ENCODE measurements at places on chromosomes 1 and 21.

DNA sequence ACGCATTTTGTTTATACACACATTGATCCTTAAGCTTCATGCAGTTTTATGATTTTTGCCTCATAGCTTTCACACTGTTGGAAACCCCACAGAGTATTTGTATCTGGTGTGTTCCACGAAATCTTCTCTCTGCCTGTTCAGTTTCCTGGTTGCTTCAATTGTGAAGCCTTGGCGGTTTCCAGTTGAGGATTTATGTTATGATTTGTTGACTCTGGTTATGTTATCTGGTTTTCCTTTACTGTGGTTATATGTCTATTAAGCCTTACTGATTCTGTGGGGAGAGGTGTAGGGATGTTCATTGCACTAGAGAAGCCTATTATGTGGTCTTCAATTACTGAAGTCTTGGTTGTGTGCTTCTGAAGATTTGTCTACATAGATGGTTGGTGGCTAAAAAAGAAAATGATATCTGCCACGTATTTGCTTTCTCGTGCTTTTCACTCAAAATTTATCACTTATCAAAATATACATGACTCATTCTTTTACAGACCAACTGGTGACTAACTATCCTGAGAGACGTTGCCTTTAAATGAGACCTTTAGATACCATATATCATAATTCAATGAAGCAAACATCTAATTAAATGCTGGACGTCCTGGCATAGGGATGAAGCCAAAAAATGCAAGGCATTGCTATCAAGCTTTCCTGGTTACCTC is 488.0 kb upstream of the B3GALT2 start:
- no peak for DNase-seq

DNA sequence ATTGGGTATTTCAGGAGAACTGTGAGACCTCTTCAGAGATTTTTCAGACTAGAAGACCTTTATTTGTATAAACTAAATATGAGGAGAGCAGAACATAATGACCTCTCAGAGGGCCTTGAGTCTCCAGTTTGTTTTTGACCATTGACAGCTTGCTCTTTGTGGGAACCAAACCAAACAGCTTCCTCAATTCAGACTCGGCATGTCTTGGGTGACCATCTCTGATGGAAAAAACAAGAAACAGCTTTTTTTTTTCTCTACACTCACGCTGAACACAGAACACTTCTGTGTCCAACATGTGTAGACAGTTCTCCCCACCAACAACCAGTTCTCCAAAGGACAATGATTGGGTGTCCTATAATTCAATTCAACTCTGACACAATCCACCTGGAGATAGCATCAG is 11.5 kb downstream of the ATP1A4 start:
- DNase-seq: no peak

DNA sequence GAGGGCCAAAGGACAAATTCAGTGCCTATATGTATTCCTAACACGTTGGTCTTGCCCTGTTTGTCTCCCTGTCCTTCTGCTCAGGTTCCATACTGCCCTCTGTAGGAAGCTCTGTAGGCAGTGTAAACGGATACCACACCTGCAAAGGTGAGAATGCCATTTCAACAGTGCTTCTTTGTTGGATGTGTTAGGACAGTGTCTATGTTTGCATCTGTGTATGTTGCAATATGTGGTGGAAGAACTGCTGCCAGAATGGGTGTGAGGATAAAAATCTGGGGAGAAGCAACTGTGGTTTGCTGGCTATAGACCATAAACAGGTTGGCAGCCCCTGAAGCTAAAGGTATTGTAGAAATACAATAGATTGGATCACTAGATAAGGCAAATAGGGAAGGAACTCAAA is 113.1 kb upstream of the BMP8A start:
- no peak for DNase-seq

- DNase-seq: no peak
These were observed 38.5 kb upstream of the PGBD5 start for GRCh38 chr1:230464671-230465070.

DNA sequence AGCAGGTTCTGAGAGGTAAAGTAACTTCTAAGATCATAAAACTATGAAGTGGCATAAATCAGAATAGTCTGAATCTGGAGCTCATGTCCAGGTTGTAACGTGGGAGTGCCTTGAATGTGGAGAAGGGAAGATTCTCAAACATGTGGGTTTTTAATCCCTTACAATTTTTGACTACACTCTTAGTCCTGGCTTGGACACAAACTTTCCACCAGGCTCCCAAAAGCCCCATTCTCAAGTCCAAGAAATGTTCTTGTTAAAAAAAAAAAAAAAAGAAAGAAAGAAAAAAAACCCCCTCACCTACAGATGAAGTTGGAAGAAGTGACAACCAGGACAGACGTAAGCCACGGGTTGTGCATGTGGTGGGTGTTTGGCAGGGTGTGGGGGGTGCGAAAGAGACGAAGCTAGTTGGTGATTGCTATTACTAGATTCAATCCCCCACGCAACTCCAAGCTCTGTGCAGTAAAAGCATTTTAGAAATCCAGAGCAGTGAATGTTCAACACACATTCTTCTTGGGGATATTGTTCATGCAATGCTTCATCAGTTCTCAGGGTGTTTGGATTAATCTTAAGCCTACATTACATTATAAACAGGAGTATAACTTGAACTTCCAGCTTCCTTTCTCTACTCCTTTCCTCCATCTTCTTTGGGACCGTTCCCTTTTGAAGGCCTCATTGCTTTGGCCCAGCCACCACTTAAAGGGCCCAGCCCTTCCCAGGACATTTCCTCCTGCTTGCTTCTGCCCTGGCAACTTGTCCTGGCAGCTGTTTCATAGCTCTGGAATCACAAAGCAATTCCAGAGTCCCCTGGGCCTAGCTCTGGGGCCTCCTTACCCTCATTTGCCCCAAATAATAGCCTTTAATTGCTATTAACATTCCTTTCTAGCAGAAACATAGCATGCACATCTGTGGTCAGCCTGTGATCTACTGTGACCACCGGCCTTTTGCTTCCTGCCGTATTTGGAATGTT is 41.8 kb downstream of the PHC2 start:
- DNase-seq: no peak

- no peak for DNase-seq
These were observed 69.8 kb upstream of the DNAH14 start for GRCh38 chr1:224859651-224860050.

GRCh38 chr1:178632653-178633052 is 92.4 kb upstream of the RALGPS2 start:
- no peak for DNase-seq

- DNase-seq: no peak
These were observed 25.0 kb downstream of the KANK4 start for GRCh38 chr1:62294261-62294660.

- peak; percentile 79 for DNase-seq
These were observed at the start of gene KLHL21 for GRCh38 chr1:6602669-6603237. TSS of gene KLHL21 (minus strand) at chr1:6602869. CDS start at chr1:6602817, 52 bp downstream.

- no peak for DNase-seq
These were observed 80.2 kb upstream of the PALMD start for GRCh38 chr1:99565606-99566289.

GRCh38 chr1:97091679-97092078 is 370.1 kb downstream of the PTBP2 start:
- DNase-seq: no peak

GRCh38 chr1:36884029-36884701 is 150.2 kb downstream of the GRIK3 start:
- no peak for DNase-seq

DNA sequence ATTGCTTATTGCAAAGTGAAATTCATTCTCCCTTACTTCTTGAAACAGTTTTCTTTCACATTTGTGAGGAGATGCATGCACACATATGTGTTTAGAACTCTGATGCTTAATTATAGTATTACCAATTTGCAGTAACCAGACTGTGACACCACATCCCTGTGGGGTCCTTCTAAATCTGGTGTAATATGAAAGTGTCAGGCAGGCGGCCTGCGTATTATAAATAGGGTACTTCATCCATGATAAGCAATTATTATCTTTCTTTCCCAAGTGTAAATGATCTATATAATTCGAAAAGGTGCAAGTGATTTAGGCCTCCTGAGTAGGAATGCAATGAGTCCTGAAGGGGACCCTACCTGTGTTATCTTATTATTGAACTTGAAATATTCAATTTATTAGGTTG is 876 bp downstream of the EFCAB7 start:
- no peak for DNase-seq

DNA sequence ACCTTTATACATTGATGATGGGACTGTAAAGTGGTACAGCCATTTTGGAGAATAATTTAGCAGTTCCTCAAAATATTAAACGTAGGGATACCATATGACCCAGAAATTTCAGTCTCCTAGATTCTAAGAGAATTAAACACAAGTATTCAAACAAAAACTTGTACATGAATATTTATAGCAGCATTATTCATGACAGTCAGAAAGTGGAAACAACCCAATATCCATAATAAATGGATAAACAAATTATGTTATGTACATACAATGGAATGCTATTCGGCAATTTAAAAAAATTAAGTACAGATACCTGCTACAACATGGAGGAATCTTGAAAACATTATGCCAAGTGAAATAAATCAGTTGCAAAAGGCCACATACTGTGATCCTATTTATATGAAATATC is 16.9 kb upstream of the DDX59 start:
- no peak for DNase-seq

DNA sequence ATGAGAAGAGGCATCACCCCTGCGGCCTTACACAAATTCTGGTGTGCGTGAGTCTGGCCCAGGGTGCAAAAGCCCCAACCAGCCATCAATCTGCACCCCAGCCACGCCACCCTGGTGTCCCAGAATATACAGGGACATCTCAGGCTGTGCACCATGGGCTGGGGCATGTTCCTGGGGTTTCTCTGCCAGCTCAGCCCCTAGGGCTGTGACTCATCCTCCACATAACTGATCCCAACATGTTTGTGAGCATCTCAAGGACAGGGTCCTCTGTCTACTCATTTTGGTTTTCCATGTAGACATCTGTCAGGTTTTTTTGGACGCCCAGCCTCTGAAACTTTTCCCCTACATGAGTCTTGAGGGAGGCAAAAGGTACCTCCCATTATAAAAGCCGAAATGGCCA is 511 bp downstream of the ZNF683 start:
- no peak for DNase-seq

DNA sequence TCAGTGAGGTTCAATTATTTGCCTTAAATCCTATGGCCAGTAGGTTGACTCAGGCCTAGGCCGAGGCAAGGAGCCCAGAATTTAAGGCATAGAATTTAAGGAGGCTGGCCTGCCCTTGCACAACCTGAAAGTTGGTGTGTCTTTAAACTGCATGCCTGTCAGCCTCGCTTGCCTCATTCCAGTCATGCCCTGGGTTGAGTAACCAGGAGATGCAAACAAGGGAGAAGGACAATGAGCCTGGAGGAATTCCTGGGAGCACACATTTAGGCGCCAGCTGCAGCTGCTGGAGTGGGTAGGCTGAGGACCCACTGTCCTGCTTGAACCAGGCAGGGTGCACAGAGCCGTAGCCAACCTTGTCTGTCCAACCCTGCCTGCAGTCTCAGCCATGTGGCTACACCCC is 11.7 kb downstream of the CD2 start:
- no peak for DNase-seq

GRCh38 chr1:97368296-97368695 is 552.5 kb downstream of the DPYD start:
- no peak for DNase-seq

DNA sequence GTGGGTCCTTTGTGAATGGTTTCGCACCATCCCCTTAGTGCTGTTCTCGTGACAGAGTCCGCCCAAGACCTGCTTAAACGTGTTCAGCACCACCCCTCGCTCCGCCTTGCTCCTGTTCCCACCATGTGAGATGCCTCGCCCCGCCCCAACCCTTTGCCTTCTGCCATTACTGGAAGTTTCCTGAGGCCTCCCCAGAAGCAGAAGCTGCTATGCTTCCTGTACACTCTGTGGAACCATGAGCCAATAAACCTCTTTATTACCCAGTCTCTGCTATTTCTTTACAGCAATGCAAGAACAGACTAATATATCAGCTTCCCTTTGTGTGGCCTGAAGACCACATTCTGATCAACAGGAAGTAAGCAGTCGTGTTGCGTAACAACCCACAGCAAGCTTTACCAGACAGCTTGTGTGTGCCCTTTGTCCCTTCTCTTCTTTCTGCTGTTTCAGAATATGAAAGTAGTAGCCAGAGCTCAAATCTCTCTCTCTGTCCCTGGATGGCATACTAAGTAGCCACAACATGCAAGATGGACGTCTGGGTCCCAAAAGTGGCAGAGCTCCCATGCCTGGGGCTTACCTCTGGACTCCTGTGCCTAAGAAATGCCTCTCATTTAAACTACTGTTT is 14.1 kb downstream of the HENMT1 start:
- peak; percentile 100 for DNase-seq

DNA sequence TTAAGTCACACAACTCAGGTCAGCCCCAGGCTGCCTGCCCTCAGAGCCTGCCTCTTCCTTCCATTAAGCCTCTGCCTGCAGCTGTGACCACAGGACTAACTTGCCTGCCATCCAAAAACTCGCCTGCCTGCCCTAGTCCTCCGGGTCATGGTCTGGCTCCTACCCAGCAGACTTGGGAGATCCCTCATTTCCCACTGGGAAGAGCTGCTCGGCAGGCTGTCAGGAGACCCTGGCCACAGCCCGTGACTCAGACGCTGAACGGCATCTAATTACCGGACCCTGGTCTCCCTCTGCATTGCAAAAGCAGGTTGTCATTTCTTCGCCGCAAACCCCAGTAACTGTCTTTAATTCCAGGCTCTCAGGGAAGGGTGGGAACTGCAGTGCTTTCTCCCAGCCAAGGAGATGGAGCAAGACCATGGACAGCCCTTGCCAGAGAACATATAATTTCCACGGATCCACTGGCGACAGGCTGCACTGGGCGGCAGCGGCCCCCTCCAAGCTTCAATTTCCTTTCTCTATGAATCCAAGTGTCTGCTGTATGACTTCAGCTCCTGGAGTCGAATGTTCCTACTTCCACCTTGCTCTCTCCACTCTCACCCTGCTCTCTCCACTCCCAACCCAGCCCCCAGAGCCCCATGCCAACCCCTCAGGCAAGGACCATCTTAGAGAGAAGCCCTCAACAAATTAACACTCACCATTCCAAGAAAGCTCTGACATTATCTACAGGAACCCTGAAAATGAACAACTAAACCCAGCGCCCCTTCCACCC is 20.4 kb downstream of the OLFML2B start:
- DNase-seq: no peak

DNA sequence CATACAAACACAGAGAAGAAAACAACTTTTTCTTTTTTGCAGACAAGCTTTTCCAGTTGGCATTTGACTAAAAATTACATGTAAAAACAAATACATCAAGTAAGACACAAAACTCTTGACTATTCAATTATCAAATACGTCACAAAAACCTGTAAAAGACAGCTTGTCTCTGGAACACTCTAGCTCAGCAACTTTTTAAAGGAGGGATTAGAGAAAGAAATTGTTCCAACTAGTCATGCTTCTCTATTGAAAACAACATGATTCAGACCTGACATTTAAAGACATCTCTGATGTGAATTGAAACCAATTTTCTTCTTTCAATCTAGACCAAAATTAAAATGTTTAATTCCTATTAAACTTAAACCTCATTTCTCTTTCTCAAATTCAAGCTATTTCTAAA is 30.3 kb downstream of the SMYD3 start:
- no peak for DNase-seq

DNA sequence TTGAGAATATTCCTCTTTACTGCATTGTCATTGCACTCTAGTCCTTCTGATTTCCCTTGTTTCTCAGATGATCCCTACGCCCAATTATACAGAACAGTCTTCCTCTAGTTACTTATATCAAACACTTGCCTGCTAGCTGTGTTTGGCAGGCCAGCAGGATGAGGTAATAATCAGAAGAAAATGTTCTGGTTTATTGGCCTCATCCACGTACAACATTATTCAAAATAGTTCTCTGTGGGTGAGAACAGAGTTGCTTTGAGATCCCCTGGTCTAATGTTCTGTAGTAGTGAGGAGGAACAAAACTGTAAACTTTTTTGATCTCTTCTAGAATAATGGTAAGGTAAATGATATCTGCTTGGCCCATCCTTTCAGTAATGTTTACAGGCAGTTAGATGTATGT is 22.3 kb upstream of the C1orf105 start:
- DNase-seq: no peak

GRCh38 chr1:167022384-167022783 is 33.3 kb downstream of the MAEL start:
- no peak for DNase-seq
